ENCODE measurements at places on chromosomes 16 and 17. TPM values are rescaled to one million over a fixed set of nuclear protein-coding genes. Genes with fewer than 3 reads are reported as not detected.
A peak's percentile ranks its signal among the peaks of the same experiment; 100 is the strongest.

DNA sequence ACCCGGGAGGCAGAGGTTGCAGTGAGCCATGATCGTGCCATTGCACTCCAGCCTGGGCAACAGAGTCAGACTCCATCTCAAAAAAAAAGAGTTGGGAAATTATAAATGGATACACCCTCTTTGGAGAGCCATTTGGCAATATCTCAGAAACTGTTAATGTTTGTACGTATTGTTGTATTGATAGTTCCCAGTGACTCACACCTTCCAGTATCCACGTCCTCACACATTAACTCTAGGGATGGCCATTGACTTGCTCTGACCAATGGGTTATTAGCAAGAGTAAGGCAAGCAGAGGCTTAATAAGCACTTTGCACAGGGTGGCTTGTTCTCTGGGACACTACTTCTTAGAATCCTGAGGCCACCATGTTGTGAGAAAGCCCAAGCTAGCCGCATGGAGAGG lies 107.6 kb upstream of the LHX1 start:
- no peak for DNase-seq

- no peak for DNase-seq
These were observed 773 bp downstream of the CENPX start for GRCh38 chr17:82021900-82022309.

DNA sequence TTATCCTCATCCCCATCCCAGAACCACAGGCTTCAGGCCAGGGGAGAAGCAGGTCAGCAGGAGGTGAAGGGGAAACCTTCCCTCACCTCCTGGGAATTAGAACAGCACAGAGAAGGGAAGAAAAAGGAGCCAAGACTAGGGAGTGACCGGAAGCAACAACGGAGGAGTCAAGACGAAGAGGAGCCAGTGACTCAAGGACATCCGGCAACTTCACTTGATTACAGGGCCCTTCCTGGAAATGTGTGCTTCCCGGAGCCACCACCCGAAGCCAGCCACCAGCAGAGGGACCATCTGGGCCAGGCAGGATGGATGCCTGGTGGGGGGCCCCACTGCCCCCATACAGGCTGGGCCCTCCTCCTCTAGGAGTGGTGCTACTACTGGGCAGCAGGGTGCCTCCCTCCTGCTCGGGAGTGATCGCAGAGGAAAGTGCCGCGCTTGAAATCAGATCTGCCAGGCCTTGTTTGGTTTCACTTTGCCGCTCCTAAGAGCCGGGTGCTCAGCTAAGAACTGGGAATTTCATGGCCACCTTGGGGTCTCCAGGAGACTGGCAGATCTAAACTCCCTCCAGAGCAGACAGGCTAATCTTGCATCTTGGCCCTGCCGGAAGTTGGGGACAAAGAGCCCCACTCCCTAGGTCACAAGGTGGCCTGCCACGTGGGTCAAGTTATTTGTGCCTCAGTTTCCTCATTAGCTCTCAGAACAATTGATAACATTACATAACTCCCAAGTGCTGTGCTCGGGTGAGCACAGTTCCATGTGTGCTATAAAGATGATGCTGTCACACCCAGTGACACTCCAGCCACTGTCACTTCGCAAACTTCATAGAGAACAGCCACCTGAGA lies 6.6 kb downstream of the CDC42EP4 start:
- peak; percentile 35 for DNase-seq

DNA sequence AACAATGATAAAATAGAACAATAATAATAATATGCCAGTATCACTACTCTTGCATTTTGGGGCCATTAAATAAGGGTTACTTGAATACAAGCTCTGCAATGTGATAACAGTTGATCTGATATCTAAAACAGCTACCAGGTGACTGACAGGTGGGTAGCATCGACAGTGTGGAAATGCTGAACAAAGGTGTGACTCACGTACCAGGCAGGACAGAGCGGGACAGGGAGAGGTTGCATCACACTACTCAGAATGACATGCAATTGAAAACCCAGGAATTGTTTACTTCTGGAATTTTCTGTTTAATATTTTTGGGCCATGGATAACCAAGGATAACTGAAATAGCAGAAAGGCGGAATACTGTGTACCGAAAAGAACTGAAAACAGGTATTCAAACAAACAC lies 15.8 kb upstream of the ZNF19 start:
- DNase-seq, result no peak

DNA sequence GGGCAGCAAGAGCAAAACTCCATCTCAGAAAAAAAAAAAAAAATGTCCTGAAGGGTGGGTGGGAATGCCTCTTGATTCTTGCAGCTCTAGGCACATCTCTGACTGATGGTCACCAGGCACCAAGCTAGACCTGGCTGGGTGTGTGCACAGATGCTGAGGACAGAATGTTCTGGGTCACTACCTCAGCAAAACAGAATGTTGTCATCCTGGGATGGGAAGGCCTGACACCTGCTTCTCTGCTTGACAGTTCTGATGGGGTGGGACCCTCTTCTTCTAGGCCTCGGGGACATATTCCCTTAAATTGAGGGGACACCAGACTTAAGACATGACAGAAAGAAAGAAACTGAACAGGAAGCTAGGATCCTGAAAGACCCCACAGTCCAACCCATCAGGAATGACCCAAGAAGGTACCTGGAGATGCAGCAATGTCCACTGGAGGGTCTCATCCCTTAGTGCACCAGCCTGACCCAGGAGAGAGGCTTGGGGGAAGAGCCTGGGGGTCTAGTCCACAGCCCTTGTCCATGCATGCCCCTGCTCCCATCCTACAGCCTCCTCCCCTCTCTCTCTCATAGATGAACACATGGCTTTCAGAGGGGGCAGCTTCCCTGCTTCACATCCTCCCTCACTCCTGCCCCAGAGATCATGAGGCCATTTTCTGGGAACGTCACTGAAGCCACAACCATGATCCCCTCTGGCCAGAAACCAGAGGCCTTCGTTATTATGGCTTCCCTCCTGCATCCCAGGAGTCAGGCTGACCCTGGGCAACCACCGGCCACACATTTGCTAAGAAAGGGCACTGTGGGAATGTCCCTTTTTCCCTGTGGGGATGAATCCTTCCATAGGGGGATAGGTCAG lies 3.8 kb upstream of the STAT5B start:
- DNase-seq, result no peak

The ARHGDIG gene
- total RNA-seq, result 12.3 TPM

The WNT3 gene
- total RNA-seq, result 1.9 TPM

The SNAI3 gene
- total RNA-seq, result 0.33 TPM

All from pulmonary artery endothelial cell (primary cell).